ENCODE measurements at places on chromosomes 7 and 10. TPM values are rescaled to one million over a fixed set of nuclear protein-coding genes. Genes with fewer than 3 reads are reported as not detected.

Gene AMZ1
- not detected for total RNA-seq

- DNase-seq: no peak
Observed at GRCh38 chr7:94406696-94407095, 12.0 kb downstream of the COL1A2 start.

Gene PLCE1
- 1.8 TPM for total RNA-seq

DNA sequence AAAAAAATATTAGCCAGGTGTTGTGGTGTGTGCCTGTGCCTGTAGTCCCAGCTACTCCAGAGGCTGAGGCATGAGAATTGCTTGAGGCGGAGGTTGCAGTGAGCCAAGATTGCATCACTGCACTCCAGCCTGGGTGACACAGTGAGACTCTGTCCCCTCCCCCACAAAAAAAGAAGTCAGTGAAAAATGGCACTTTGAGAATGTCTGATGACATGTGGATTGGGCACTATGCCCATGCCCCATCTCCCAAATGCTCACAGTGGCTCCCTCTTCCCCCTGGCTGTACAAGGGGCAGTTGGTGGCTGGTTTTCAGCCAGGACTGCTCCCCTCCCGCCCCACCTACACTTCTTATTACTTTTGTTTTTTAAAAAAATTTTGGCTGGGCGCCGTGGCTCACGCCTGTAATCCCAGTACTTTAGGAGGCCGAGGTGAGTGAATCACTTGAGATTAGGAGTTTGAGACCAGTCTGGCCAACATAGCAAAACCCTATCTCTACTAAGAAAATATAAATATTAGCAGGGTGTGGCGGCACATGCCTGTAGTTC, 26.1 kb downstream of the IL15RA start:
- peak; percentile 89 for DNase-seq

Gene ZNF92
- total RNA-seq: 10.4 TPM

All from lower leg skin (tissue), 4 donors.